ENCODE measurements at places on chromosomes 2 and 18.

- DNase-seq = no peak
Observed at GRCh38 chr2:219537657-219538488, 5.7 kb downstream of the CHPF start.

DNA sequence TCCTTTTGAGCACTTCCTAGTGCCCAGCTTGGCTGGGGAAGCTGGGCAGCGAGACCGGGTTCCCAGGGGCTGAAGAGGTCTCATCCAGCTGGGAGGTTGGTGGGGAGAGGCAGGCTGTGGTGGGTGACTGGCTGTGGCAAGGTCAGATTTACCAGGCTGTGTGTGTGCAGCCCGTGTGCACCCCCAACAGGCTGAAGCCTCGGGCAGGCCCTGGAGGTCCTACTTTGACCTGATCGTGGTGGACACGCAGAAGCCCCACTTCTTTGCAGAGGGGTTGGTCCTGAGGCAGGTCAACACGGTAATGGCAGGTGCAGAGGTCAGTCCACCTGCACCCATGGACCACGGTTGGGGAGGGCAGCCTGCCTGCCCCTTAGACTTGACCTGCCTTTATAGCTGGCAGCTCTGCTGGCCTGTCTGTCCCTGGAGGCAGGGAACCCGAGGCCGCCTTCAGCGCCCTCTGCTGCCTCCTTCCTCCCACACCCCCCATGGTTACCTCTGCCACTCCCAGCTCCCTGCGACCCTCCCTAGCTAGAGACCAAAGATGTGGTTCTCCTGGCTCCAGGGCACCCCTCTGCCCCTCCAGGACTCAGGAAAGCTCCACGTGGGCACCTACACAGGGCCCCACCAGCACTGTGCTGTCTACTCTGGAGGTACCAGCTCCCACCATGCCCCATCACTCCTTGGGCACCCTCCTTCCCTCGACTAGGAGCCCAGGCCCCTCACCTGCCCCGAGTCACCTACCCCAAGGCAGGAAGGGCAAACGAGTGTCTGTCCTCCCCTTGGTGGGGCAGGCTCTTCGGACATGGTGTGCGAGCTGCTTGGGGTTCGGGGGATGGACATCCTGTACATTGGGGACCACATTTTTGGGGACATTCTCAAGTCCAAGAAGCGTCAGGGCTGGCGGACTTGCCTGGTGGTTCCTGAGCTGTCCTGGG lies 4.0 kb downstream of the NT5DC4 start:
- DNase-seq = no peak

DNA sequence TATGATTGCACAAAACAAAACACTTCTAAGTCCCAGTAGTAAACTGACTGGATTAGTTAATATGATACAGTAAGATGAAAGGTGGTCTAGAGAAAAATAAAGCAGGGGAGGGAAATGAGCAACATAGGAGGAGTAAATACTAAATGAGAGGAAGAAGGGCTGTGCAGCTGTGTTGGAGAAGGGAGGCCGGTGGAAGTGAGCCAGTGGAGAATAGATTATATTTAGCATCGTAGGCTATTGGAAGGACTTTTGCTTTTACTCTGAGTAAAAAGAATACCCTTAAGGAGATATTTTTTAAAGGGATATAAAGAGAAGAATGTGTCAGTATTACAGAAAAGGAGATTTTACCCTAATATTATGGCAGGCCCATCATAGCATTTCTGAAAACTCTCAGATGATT lies 12.7 kb downstream of the WDR75 start:
- DNase-seq = no peak

GRCh38 chr2:20005067-20005627 lies 7.3 kb downstream of the MATN3 start:
- DNase-seq = no peak

- no peak for DNase-seq
Observed at GRCh38 chr2:207534417-207534816, 4.7 kb downstream of the CREB1 start.

DNA sequence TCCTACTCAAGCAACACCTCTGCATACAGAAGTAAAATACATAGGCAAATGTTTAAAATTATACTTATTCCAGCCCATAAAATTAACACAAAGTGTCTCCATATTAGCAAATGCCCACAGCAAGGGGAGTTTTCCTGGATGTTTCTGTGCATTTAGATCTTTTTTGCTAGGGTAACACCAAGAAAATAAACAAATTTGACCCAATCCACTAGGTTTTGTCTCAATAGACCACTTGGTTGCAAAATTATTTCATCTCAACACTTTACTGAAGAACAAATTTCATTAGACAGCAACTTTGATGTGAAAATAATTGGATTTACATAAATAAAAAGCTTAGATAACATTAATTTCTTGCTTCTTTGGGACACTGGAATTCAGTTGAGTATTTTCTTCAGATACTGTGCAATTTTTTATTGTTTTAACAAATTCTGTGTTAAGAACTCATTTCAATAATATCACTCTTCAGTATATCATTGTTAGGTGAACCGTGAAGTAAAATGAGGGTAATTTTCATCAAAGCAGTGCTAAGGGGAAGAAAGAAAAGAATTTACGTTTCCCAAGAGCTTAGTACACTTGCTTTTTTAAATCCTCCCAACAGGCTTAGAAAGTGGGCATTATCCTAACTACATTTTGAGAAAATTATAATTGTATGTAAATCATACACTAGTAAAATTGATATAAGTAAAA lies 133.5 kb upstream of the TTC39C start:
- no peak for DNase-seq

- DNase-seq = no peak
Observed at GRCh38 chr2:152686321-152686720, 30.9 kb downstream of the PRPF40A start.

GRCh38 chr18:48663096-48663930 lies 124.5 kb downstream of the CTIF start:
- no peak for DNase-seq

GRCh38 chr2:172230332-172230888 lies 127.7 kb upstream of the DLX2 start:
- no peak for DNase-seq

DNA sequence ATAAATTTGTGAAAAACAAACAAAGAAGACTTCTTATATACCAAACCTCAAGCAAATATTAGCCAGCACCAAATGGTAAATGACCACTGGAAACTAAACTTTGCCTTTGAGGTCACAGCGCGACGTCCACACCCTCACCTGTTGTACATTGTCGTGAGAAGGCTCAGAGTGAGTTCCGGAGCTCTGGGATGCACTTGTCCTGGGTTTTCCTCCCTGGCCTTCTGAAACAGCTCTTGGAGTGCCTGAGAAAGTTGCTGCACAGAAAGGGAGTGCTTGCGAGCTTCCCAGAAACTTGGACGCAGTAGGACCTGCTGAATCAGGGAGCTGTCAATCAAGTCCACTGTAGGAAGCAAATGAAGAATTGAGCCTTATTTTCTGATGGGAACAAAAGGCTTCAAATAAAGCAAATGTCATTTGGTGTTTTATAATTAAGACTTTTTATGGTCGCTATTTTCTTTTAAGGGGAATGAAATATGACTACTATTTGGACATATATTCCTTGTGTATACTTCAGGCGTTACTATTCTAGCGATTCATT lies 11.0 kb downstream of the DYTN start:
- no peak for DNase-seq

DNA sequence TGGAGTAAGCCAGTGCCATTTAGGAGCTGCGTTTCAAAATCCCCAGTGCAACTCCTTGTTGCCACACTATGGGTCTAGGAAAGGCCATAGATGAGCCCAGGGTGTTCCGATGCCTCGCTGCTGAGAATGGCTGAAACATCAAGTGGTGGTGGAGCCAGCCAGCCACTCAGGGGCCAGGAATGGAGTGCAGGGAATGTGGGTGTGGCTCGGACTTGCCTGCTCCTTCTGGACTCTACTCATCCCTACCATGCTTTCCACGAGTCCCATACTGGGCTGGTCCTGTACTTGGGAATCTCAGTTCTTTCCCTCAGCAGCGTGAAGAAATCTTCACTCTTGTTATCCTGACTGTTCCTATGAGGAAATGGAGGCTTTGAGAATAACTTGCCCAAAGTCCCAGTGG lies 143.5 kb downstream of the INSIG2 start:
- no peak for DNase-seq

GRCh38 chr2:241616168-241617125 lies 20.5 kb downstream of the THAP4 start:
- no peak for DNase-seq

GRCh38 chr2:241134711-241135110 lies 14.6 kb downstream of the PASK start:
- DNase-seq = no peak

GRCh38 chr2:119282996-119283511 lies 59.4 kb downstream of the STEAP3 start:
- DNase-seq = no peak

DNA sequence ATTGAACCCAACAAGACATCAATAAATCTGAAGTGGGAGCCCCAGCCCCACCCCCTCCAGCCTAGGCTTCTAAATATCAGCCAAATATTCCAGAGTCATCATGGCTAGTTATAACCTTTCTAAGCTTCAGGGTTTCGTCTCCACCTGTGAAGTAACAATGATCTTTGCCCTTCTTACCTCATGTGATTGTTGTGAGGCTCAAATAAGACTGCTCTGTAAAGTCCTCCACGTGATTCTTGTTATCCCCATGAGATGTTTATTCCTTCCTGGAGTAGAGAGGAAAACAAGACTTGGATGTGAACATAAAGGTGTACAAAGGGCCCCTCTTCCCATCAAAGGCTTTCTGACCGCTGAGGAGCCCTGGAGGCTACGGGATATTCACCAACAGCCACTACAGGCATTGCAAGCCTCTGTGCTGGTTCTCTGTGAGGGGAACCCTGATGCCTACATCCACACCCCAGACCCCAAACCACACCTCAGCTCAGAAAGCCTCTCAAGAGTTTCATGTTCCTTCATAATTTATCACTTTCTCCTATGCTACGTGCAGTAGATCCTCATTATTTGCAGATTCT lies 20.1 kb upstream of the REEP1 start:
- DNase-seq = no peak

- no peak for DNase-seq
Observed at GRCh38 chr2:72040629-72041571, 106.8 kb downstream of the CYP26B1 start.

DNA sequence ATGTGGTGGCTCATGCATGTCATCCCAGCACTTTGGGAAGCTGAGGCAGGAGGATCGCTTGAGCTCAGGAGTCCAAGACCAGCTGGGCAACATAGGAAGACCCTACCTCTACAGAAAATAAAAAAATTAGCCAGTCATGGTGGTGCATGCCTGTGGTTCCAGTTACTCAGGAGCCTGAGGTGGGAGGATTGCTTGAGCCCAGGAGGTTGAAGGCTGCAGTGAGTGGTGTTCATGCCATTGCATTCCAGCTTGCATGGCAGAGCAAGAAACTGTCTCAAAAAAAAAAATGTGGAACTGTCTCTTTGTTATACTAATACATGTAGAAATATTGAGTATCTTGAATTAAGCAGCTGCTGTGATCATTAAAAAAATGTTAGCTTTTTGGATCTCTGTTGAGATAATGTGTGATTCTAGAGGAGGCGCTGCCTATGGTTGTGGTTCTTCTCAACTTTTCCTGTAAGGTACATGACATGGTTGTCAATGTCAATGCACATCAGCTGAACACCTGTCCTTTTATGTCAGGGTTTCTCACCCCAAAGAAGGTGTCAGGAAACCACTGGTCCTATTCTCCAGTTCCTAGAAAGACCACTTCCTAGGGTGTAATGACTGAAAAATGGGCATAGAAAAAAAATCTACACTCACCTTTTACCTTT lies 34.7 kb upstream of the IL1RL1 start:
- no peak for DNase-seq

DNA sequence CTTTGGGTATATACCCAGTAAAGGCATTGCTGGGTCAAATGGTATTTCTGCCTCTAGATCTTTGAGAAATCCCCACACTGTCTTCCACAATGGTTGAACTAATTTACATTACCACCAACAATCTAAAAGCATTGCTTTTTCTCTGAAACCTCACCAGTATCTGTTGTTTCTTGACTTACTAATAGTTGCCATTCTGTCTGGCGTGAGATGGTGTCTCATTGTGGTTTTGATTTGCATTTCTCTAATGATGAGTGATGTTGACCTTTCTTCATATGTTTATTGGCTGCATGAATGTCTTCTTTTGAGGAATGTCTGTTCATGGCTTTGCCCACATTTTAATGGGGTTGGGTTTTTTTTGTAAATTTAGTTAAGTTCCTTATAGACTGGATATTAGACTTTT lies 382.6 kb upstream of the ZNF804A start:
- no peak for DNase-seq

DNA sequence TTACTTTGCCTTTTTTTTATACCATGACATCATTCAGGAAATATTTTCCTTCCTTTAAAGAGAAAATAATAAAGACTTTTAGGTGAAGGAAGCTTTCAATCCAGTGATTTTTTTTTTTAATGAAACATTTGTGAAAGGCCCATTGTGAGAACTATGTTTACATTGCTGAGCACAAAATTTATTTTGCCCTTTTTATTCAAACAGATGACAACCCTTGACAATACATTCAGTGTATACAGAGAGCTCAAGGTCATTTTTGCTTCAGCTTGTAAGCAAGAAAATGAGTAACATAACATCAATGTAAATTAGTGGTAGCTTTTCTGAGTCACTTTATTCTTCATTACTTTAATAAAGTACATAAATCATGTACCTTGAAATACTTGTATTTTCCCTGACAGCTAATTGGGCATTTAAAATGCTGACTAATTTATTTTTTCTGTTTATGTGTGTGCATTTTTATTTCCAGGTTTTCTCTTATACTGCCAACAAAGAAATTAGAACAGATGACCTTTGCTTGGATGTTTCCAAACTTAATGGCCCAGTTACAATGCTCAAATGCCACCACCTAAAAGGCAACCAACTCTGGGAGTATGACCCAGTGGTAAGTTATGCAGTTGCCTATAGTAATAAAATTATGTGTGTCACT lies 121.6 kb downstream of the GALNT1 start:
- no peak for DNase-seq

DNA sequence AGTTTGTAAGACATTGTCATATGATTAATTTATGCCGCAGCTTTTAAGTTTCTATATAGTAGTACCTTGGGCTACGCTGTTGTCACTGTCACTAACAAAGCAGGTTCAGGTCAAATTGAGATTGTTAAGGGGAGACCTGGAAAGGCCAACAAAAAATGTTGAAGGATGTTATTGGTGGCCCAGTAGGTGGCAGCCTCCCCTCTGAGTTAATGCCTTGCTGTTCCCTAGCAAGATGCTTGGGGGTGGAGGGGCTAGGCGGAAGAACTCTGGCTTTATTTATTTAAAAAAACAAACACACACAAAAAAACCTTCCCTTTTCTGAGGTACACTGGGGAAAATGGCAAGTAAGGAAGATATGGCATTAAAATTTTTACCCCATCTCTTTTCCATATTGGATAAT lies 128.3 kb upstream of the ATP5MC3 start:
- no peak for DNase-seq

- no peak for DNase-seq
Observed at GRCh38 chr2:180781276-180781675, 199.1 kb upstream of the UBE2E3 start.

- peak; percentile 13 for DNase-seq
Observed at GRCh38 chr2:111119822-111120252, 877 bp upstream of the BCL2L11 start.

- DNase-seq = peak; percentile 41
Observed at GRCh38 chr2:174485788-174486562, 854 bp downstream of the GPR155 start.

GRCh38 chr2:56347881-56348280 lies 164.1 kb downstream of the CCDC85A start:
- DNase-seq = no peak

GRCh38 chr2:232854082-232854481 lies 16.0 kb upstream of the SNORC start:
- no peak for DNase-seq
